ENCODE measurements at places on chromosomes 11 and 22. TPM values are rescaled to one million over a fixed set of nuclear protein-coding genes. Genes with fewer than 3 reads are reported as not detected.

CREB3L1 gene
- not detected for total RNA-seq

OR2AG1 gene
- not detected for total RNA-seq

IL10RA gene
- total RNA-seq, result 291 TPM

MRGPRE gene
- total RNA-seq, result not detected

SOX10 gene
- not detected for total RNA-seq

STK33 gene
- total RNA-seq, result 0.18 TPM

AQP11 gene
- total RNA-seq, result 0.78 TPM

GRCh38 chr11:61707574-61707973, 27.4 kb downstream of the DAGLA start:
- peaks cover 3% of the 10 kb centered on the region for H3K27me3 ChIP-seq
- H3K27ac ChIP-seq, result no peak overlapping the region
- no peak overlapping the region for H3K4me3 ChIP-seq

DNA sequence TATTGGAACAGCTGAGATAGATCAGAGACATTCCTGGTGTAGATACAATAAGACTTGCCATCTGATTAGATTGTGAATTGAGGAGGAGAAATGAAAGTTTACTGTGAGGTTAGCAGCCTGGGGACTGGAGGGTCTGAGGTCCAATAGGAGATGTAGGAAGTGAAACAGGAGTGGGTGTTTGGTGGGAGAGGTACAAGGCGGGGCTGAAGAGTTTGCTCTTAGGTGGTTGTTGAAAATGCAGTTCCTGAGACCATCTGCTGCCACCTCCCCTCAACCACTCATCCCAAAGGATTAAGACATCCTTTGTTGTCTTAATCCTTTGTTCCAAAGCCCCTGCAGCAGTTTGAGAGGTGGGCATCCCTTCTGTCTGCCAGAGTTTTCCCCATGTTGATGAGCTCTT, 14.8 kb downstream of the PIWIL4 start:
- DNase-seq, result no peak
- H3K27ac ChIP-seq, result no peak overlapping the region
- H3K27me3 ChIP-seq, result no peaks in the 10 kb centered on the region

DNA sequence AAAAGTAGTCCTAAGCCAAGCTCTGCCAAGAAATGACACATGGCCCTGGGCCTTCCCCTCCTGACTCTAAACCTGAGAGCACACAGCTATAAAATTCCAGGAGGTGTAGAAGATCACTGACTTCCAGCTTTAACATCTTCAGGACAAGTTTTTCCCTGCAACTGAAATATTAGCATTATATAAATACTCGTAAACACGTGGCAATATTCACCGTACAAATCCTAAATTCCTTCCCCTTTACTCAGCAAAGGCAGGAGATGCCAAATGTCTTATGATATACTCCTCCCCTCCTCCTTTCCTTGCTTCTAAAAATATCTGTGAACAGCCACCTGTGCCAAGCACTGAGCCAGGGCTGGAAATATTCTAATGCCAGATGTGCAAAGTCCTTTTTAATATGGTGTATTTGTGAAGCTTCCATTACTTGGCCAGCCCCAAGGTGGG, 194.0 kb downstream of the LARGE1 start:
- H3K4me3 ChIP-seq, result no peak overlapping the region
- H3K36me3 ChIP-seq, result no peaks in the 10 kb centered on the region
- H3K4me1 ChIP-seq, result no peaks in the 10 kb centered on the region
- H3K27ac ChIP-seq, result no peak overlapping the region
- DNase-seq, result no peak
- H3K27me3 ChIP-seq, result no peaks in the 10 kb centered on the region

- H3K36me3 ChIP-seq, result peaks cover 48% of the 10 kb centered on the region
- no peaks in the 10 kb centered on the region for H3K27me3 ChIP-seq
- H3K27ac ChIP-seq, result no peak overlapping the region
- H3K4me1 ChIP-seq, result peaks cover 56% of the 10 kb centered on the region
Observed at GRCh38 chr22:32409977-32410376, 2.1 kb downstream of the RTCB start.

DNA sequence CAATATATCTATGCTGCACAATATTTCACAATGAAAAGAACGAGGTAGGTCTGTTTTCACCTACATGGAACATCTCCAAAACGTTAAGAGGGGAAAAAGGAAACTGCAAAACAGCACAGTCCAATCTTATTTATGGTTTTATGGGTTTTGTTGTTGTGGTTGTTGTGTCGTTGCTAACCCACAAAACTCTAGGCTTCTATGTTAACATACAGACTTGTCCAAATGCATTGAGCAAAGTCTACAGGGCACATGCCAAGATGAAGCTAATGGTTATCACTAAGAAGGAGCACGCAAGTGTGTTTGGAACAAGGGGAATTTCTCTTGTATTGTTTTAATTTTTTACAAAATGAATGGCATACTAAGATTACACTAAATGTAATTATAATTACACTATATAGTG, 48.6 kb downstream of the AHNAK start:
- H3K36me3 ChIP-seq, result no peaks in the 10 kb centered on the region
- H3K4me1 ChIP-seq, result peaks cover 19% of the 10 kb centered on the region
- DNase-seq, result no peak
- no peak overlapping the region for H3K27ac ChIP-seq
- no peak overlapping the region for H3K4me3 ChIP-seq
- peaks cover 4% of the 10 kb centered on the region for H3K27me3 ChIP-seq

DNA sequence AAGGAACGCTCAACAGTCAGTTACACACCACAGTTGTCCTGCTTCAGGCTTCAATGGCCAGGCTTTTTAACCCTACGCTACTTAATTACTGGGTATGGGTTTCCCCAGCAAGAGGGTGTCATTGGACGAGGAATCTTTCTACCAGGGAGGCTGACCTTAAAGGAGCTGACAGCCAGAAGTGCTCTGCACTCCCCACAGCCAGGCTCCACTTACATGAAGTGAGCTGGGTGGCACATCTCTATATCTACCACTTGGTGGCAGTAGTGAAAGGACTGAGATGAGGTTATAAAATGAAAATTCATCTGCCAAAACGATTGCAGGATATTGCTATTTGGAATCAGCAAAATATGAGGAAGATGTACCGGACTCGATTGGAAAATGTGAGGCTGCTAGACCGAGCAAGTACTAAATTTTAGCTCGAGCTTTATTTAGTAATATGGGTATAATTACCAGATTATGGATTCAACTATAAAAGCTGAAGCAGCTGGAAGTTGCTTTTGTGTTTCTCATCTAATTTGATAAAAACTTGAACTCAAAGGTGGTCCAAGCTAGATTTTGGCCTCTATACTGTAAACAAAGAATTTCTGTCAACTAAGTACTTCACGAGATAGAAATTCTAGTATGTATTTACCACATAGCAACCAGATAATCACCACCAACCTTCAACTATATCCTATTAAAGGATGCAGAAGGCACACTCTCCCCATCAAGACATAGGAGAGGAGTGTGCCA, 53.9 kb upstream of the CEP126 start:
- H3K27me3 ChIP-seq, result peaks cover 9% of the 10 kb centered on the region
- no peak overlapping the region for H3K27ac ChIP-seq
- no peak overlapping the region for H3K4me3 ChIP-seq
- H3K4me1 ChIP-seq, result no peaks in the 10 kb centered on the region

GRCh38 chr11:64176751-64177150, 9.2 kb upstream of the STIP1 start:
- H3K4me3 ChIP-seq, result no peak overlapping the region
- H3K36me3 ChIP-seq, result peaks cover 6% of the 10 kb centered on the region
- peak; percentile 41 for DNase-seq
- peak overlapping the region; percentile 65 for H3K27ac ChIP-seq
- H3K27me3 ChIP-seq, result no peaks in the 10 kb centered on the region
- H3K4me1 ChIP-seq, result peaks cover 32% of the 10 kb centered on the region

- DNase-seq, result no peak
- H3K4me1 ChIP-seq, result peaks cover 15% of the 10 kb centered on the region
- no peak overlapping the region for H3K27ac ChIP-seq
- H3K36me3 ChIP-seq, result no peaks in the 10 kb centered on the region
- no peak overlapping the region for H3K4me3 ChIP-seq
- peaks cover 3% of the 10 kb centered on the region for H3K27me3 ChIP-seq
Observed at GRCh38 chr11:69320756-69321741, 27.1 kb downstream of the MYEOV start.

- no peaks in the 10 kb centered on the region for H3K36me3 ChIP-seq
- no peak for DNase-seq
- H3K4me3 ChIP-seq, result no peak overlapping the region
- H3K27me3 ChIP-seq, result no peaks in the 10 kb centered on the region
- H3K4me1 ChIP-seq, result no peaks in the 10 kb centered on the region
Observed at GRCh38 chr11:96905143-96905542, 515.3 kb downstream of the JRKL start.

- no peak overlapping the region for H3K4me3 ChIP-seq
- no peaks in the 10 kb centered on the region for H3K27me3 ChIP-seq
- no peak overlapping the region for H3K27ac ChIP-seq
Observed at GRCh38 chr11:95764267-95764898, 25.2 kb downstream of the FAM76B start.

DNA sequence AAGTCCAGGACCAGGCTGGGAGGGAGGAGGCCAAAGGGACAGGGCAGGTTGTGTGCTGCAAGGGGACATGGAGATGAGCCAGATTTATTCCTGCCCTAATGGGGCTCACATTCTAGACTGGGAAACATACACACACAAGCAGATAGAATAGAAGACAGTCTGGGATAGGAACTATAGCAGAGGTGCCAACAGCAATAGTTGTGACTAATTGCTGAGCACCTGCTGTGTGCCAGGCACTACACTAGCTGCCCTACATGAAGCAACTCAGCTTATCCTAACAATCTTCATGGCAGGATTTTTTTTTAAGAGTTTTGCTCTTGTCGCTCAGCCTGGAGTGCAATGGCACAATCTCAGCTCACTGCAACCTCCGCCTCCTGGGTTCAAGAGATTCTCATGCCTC, 11.4 kb downstream of the MOGAT2 start:
- no peak overlapping the region for H3K4me3 ChIP-seq
- DNase-seq, result no peak
- no peak overlapping the region for H3K27ac ChIP-seq
- no peaks in the 10 kb centered on the region for H3K36me3 ChIP-seq

- H3K27me3 ChIP-seq, result no peaks in the 10 kb centered on the region
- no peaks in the 10 kb centered on the region for H3K36me3 ChIP-seq
- no peak for DNase-seq
- no peaks in the 10 kb centered on the region for H3K4me1 ChIP-seq
- H3K4me3 ChIP-seq, result no peak overlapping the region
Observed at GRCh38 chr11:16669799-16670415, 68.5 kb upstream of the C11orf58 start.

DNA sequence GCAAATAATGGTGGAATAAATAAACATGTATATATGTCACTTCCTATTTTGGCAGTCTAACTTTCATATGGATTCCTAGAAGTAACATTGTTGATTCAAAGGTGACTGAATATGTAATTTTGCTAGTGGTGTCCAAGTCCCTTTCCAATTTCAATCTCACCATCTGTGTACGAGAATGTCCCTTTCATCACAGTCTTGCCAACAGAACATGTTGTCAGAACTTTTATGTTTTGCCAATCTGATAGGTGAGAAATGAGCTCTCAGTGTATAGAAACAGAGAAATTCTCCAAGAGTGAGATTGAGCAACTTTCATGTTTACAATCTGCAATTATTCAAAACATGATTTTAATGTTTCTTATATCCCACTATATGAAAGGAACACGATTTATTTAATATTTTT, 167.5 kb downstream of the CNTN5 start:
- H3K4me1 ChIP-seq, result no peaks in the 10 kb centered on the region
- DNase-seq, result no peak
- no peaks in the 10 kb centered on the region for H3K36me3 ChIP-seq
- no peaks in the 10 kb centered on the region for H3K27me3 ChIP-seq
- H3K4me3 ChIP-seq, result no peak overlapping the region

GRCh38 chr22:37161443-37161842, 11.7 kb upstream of the IL2RB start:
- no peaks in the 10 kb centered on the region for H3K27me3 ChIP-seq
- peak overlapping the region; percentile 94 for H3K27ac ChIP-seq
- DNase-seq, result peak; percentile 66
- no peak overlapping the region for H3K4me3 ChIP-seq
- peaks cover 10% of the 10 kb centered on the region for H3K36me3 ChIP-seq

- H3K27ac ChIP-seq, result no peak overlapping the region
- no peak for DNase-seq
- peaks cover 2% of the 10 kb centered on the region for H3K27me3 ChIP-seq
- H3K4me3 ChIP-seq, result no peak overlapping the region
Observed at GRCh38 chr22:50705219-50705691, 32.6 kb downstream of the SHANK3 start.

- H3K4me1 ChIP-seq, result peaks cover 8% of the 10 kb centered on the region
- DNase-seq, result no peak
- no peaks in the 10 kb centered on the region for H3K36me3 ChIP-seq
- peaks cover 1% of the 10 kb centered on the region for H3K27me3 ChIP-seq
- no peak overlapping the region for H3K27ac ChIP-seq
Observed at GRCh38 chr11:19395050-19395449, 154.3 kb upstream of the E2F8 start.

GRCh38 chr11:88292171-88292843, 45.2 kb downstream of the CTSC start:
- peaks cover 4% of the 10 kb centered on the region for H3K4me1 ChIP-seq
- no peak overlapping the region for H3K27ac ChIP-seq
- no peaks in the 10 kb centered on the region for H3K27me3 ChIP-seq
- DNase-seq, result no peak
- peaks cover 94% of the 10 kb centered on the region for H3K36me3 ChIP-seq

- no peaks in the 10 kb centered on the region for H3K36me3 ChIP-seq
- DNase-seq, result no peak
- H3K4me3 ChIP-seq, result no peak overlapping the region
- H3K27me3 ChIP-seq, result peaks cover 6% of the 10 kb centered on the region
- H3K27ac ChIP-seq, result no peak overlapping the region
- H3K4me1 ChIP-seq, result no peaks in the 10 kb centered on the region
Observed at GRCh38 chr11:3201677-3202181, 16.9 kb downstream of the MRGPRG start.

DNA sequence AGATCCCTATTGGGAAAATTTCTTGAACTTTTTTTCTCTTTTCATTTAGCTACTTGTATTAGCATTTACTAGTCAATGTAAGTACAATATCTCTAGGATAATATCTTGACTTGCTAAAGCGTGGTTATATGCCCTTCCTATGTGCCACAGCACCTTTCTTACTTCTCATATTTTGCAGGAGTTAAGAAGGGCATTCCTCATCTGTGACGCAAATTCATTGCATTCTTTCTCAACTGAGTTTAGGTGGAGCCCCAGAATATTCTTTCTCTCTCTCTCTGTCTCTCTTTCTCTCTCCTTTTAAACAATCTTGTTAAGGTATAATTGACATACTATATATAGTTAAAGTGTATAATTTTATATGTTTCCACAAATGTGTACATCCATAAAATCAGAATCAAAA, 266.1 kb downstream of the RAB38 start:
- no peaks in the 10 kb centered on the region for H3K27me3 ChIP-seq
- DNase-seq, result no peak

- no peaks in the 10 kb centered on the region for H3K36me3 ChIP-seq
- no peak for DNase-seq
- H3K4me3 ChIP-seq, result no peak overlapping the region
- no peak overlapping the region for H3K27ac ChIP-seq
Observed at GRCh38 chr11:26994631-26995095, 751 bp downstream of the FIBIN start.

GRCh38 chr11:41921746-41922390, 462.4 kb upstream of the LRRC4C start:
- no peaks in the 10 kb centered on the region for H3K4me1 ChIP-seq
- H3K4me3 ChIP-seq, result no peak overlapping the region
- no peaks in the 10 kb centered on the region for H3K36me3 ChIP-seq
- no peak overlapping the region for H3K27ac ChIP-seq

GRCh38 chr11:36567694-36568093, at the start of gene RAG1:
Gene RAG1 (plus strand): TSS chr11:36568007. CDS start chr11:36573305, 5,298 bp downstream.
- no peak for DNase-seq
- H3K27me3 ChIP-seq, result peaks cover 57% of the 10 kb centered on the region
- no peak within 1 kb of the TSS for H3K27ac ChIP-seq
- H3K4me3 ChIP-seq, result no peak within 1 kb of the TSS
- no peaks in the 10 kb centered on the region for H3K36me3 ChIP-seq

All from activated CD4-positive, alpha-beta memory T cell treated with anti-CD3 and anti-CD28 coated beads, Interleukin-2, amount 10 ng/mL, durations not matched to agents 7 days and 5 days (primary cell).